Type B pancreatic cell (in vitro differentiated cells): ENCODE measurements at places on chromosomes 2 and 18.

DNA sequence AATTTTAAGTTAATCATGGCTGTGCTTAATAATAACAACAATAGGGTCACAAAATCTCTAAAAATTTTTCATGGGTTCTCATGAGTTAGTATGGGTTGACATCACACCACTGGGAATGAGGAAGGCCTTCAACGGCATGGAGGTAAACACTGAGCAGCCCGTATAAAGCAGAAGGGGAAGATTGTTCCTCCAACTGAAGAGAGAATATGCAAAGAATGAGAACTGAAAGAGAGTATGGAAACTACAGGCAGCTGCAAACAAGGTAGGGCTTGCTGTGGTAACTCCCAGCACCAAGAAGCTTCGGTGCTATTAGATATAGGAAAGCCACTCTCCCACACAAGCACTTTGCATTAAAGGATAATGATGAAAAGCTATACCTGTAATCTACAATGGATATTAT, 1242.3 kb upstream of the CELF4 start:
- DNase-seq: no peak

- no peak for DNase-seq
These were observed 16.8 kb upstream of the MBOAT2 start for GRCh38 chr2:9020267-9020666.

DNA sequence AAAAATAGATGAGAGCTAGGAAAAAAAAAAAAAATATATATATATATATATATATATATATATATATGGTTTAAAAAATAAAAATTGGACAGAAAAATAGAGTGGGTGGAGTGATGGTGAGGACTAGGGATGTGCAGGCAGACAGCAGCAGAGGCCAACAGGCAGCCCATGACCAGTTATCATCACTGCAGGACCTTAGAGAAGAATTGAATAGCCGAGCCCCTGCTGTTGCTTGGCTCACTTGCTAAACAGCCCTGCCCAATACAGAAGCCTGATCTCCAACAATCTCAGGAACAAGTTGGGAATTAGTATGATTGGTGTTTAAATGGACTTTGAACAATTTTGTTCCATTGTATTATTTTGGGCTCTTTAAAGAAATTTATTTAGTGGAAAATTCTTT, 967.5 kb upstream of the PIK3C3 start:
- DNase-seq: no peak

DNA sequence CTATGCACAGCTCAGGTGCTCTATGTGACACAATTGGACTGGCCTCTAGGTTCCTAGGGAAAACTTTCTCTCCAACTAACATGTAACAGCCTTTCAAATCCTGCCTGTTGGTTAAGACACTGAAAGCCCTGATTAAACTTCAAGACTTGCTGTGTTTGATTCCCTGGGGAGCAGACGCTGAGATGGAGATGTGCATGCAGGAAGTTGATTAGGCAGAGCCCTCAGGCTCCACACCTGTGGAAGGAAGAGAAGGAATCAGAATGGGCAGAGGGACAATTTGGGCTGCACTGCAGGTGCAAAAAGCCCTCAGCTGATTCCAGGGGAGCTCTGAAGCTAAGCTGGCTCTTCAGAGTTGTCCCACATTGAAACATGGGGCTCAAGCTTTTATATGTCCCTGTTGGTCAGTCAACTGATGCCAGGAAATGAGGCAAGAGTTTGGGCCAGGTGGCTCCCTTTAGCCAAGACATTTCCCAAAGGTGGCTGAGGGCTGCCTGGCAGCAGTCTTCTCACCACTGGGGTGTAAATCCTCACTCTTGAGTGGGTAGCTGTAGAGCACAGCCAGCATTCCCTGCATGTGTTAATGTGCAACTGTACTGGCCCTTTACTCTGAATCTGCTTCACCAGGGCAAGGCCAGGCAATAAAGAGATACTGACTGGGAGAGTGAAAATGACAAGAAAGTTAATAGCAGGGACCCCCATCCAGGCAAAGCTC, 199.5 kb upstream of the DDX18 start:
- no peak for DNase-seq

DNA sequence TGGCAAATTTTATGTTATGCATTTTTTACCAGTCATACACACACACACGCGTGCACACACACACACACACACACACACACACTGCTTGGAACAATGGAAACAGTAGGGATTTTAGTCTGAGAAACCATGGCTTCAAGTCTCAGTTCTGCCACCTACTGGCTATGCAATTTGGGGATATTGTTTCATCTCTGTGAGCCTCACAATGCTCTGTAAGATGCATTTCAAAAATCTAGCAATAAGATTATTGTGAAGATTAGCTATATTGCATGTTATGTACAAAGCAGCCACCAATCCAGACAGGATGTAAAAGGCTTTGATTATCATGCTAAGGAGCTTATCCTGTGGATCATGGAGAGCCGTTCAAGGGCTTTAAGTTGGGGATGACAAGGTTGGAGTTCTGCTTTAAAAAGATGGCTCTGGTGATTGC, 401.4 kb downstream of the NBAS start:
- no peak for DNase-seq

DNA sequence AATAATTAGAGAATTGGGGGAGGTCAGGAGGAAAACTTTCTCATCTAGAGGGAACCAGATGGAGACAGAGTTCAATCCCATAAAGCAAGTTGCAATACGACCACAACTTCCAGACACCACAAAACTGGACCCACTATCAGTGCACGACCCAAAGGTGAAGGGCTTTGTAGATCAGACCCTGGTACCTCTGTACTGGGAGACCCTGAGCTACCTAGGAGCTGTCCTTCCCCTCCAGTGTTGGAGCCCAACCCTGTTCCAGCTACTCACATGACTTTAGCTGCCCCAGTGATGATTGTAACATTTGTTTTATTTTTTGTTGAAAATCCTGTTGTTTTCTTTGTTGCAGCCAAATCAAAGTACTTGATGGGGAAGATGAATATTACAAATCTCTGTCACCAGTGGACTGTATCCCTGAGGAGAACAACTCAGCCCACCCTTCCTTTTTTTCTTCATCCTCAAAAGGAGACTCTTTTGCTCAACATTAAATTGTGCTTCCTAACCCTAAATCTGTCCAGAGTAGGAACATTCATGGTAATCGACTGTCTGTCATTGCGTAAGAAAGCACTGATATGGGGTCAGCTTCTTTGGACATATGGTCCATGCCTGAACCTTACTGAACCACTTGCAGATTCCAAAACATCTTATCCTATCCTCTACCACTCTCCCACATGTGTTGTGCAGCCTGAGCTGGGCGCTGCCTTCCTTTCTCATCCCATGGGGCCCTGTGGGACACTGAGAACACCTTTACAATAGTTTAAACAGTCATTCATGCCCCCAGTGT, 62.3 kb upstream of the SP5 start:
- DNase-seq: no peak

GRCh38 chr18:55748227-55748738, 160.3 kb upstream of the TCF4 start:
- DNase-seq: no peak

- DNase-seq: no peak
These were observed 632.7 kb upstream of the ID2 start for GRCh38 chr2:8049176-8049575.

- no peak for DNase-seq
These were observed 241.3 kb downstream of the PAX3 start for GRCh38 chr2:222057347-222058073.

DNA sequence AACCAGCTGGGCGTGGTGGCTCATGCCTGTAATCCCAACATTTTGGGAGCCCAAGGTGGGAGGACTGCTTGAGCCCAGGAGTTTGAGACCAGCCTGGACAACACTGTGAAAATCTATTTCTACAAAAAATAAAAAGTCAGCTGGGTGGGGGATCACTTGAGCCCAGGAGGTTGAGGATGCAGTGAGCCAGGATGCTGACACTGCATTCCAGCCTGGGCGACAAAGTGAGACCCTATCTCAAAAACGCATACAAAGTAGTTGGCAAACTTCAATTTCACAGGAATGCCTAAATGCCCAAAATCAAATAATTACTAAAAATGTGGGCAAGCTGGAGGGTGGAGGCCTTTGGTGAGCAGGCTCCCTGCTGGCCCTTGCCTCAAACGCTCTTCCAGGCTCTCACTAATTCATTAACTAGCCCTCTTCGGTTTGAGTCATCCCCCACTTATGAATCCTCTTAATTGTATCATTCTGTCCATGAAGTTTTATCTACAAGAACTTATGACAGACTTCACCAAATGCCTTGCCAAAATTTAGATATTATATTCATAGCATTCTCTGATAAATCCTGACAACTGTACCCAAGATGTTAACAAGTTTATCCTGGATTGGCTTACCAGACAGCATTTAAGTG, 68.7 kb upstream of the ZFP36L2 start:
- no peak for DNase-seq

- DNase-seq: no peak
These were observed 343.8 kb downstream of the CYRIA start for GRCh38 chr2:16321872-16322271.

- no peak for DNase-seq
These were observed 252.6 kb downstream of the AGAP1 start for GRCh38 chr2:235746257-235746934.
